ENCODE measurements at places on chromosomes 7 and 10.

DNA sequence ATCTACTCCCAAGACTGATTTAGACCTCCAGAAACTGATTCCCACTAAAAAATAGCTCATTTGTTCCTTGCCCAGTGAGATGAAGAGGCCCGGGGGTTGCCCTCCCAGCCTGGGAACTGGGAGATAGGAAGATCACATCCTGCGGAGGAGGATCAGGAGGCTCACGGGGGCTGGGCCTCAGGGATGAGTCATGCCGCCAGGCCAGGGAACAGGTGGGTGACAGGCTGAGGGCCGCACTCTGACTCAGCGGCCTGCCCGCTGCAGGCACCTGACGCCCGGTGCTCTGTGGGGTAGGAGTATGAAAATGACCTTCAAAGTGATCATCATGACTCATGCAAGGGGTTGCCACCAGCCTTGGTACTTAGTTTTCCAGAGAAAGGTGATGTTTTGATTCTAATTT, 104.5 kb upstream of the ZPBP start:
- peak; percentile 53 for DNase-seq

DNA sequence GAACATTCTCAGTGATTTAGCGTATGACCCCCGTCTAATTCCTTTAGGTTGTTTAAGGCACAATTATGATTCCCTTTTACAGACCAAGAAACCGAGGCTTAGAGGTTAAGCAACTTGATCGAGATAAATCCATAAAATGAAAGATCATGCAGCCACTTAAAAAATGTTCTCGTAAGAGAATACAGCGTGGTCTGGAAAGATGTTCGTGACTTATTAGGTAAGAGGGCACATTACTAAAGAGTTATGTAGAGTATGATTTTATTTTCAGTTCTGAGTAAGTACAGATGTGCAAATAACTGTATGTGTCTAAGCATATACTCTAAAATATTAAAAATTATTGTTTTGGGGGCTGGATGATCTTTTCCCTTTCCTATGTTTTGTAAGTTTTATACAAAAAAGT, 575.1 kb downstream of the PARD3 start:
- DNase-seq: no peak

- no peak for DNase-seq
These were observed 229.5 kb upstream of the FZD1 start for GRCh38 chr7:91034459-91035368.

DNA sequence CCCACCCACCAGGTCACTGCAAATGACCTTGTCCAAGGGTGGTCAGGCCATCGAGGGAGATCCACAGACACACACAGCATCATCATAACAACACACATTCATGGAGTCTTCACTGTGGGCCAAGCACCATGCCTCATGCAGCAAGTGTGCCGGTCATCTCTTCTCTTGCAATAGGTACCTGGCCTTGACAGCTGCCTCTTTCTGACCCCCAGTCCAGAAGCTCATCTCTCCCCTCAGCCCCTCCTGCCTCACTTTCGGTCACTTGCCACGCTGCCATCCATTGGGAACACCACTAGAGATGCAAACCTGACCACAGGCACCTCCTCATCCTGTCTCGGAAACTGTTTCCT, 75.9 kb downstream of the OAT start:
- DNase-seq: no peak

- no peak for DNase-seq
These were observed 78.6 kb downstream of the SORCS1 start for GRCh38 chr10:107085665-107086525.

DNA sequence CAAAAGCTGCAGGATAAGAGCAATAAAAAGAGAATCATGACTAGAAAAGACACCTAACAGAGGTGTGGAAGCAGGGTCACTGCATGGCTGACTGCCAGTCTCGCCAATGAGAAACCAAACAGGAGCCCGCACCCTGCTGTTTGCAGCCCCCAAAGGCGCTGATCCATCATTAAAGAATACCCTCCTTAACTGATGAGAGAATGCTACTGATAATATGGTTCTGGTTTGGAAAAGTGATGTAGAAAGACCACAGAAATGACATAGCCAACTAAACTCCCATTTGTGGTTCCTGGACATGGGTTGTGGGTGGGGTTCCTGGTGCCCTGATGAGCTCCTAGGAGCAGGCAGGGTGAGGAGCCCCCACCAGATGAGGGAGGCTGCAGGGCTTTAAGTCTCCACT, 207.4 kb downstream of the TNS3 start:
- no peak for DNase-seq

DNA sequence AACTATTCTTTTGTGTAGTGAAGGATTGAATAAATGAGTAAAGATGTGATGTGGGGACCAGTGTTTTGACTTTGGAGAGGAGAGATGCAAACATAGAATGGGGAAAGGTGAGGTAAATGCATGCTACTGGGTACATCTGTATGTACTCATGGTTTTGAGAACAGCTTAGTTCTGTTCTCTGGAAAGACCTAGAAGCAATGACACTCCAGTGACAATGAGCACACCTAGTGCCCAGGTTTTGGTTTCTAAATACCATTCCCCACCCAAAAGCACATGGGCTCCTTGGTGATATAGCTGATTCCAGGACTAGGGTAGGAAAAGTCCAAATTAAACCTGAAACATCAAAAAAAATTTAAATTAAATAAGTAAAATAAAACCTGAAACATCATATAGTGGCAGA, 22.6 kb upstream of the HSPA12A start:
- DNase-seq: no peak

- no peak for DNase-seq
These were observed 328.2 kb downstream of the DNAJB6 start for GRCh38 chr7:157664871-157665633.

- DNase-seq: no peak
These were observed 199.7 kb downstream of the MLLT10 start for GRCh38 chr10:21733710-21734109.

- DNase-seq: no peak
These were observed 403 bp upstream of the ENO4 start for GRCh38 chr10:116848944-116849247.

DNA sequence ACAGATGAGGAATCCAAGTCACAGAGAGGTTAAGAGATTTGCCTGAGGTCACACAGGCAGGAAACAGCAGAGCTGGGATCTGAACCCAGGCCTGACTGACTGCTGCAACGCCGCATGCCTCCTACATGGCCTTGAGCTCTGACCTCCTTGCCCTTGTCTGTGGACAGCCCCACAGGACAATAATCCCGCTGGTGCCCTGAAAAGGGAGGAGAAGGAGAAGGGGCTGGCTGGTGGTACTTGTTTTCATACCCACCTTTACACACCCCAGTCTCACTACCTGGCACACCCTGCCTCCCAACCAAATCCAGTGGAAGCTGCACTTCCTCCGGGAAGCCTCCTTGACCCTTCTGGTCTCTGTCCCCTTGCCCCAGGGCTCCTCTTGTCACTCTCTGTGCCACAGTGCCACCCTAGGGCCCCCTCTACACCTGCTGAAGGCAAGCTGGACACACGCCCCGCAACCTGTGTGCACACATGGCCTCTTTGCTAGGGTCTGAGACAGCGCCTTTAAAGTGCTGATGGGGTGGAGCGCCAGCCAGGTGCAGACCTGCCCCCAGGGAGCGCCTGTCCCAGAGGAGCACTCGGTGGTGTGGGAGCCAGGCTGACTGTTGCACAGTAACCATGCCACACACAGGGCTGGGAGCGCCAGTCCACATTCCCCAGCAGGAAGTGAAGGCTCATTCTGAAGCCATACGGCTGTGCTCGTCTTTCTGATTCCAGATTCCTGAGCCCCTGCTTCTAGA, 38.6 kb downstream of the ZCCHC24 start:
- no peak for DNase-seq

- no peak for DNase-seq
These were observed 23.7 kb upstream of the ITGB1 start for GRCh38 chr10:32981760-32982159.
